ENCODE measurements at places on chromosomes 2 and 18. TPM values are rescaled to one million over a fixed set of nuclear protein-coding genes. Genes with fewer than 3 reads are reported as not detected.

- H3K27ac ChIP-seq = no peak overlapping the region
- no peak for DNase-seq
- no peak overlapping the region for H3K4me3 ChIP-seq
- peaks cover 8% of the 10 kb centered on the region for H3K4me1 ChIP-seq
Measured at GRCh38 chr2:20766798-20767644, 55.9 kb downstream of the LDAH start.

DNA sequence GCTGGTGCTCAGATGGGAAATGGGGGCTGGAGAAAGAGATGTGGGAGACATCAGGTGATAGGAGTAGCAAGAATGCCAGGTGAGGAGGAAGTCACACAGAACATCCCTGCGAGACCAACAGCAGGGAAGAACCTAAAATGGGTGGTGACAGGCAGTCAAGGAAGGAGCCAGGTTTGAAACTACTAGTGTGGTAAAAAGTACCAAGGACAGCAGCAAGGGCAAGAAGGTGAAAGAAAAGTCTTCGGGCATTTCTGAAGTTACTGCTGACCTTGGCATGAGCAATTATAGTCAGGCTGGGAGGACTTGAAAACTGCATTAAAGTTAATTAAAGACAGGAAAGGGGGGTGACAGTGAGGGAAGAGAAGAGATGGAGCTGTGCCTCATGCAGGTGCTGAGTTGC lies 410.4 kb downstream of the RAD51AP2 start:
- H3K27me3 ChIP-seq = no peaks in the 10 kb centered on the region
- peaks cover 11% of the 10 kb centered on the region for H3K4me1 ChIP-seq
- DNase-seq = no peak
- H3K27ac ChIP-seq = no peak overlapping the region
- no peak overlapping the region for H3K4me3 ChIP-seq

- H3K27me3 ChIP-seq = no peaks in the 10 kb centered on the region
- no peaks in the 10 kb centered on the region for H3K4me1 ChIP-seq
- H3K36me3 ChIP-seq = no peaks in the 10 kb centered on the region
Measured at GRCh38 chr2:7333960-7334493, 416.8 kb downstream of the RNF144A start.

DNA sequence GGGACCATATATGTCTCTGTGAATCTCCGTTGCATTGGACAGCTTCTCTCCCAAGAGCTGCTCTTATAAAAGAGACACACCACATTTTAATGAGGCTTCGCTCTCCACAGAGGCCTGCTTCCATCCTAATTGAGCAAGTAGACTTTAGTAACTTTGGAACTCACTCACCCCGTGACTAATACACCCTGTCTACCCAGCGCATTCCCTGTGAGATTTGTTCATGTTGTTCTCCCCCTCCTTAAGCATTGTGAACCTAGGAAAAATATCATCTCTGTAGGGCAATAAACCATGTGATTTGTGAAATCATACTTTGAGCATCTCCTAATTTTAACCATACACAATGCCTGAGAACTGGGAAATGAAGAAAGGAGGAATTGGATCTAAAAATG lies 56.9 kb downstream of the MCFD2 start:
- H3K4me3 ChIP-seq = no peak overlapping the region
- H3K27me3 ChIP-seq = no peaks in the 10 kb centered on the region
- no peak overlapping the region for H3K27ac ChIP-seq
- H3K4me1 ChIP-seq = no peaks in the 10 kb centered on the region
- DNase-seq = no peak
- H3K36me3 ChIP-seq = no peaks in the 10 kb centered on the region

- H3K4me3 ChIP-seq = no peak overlapping the region
- no peaks in the 10 kb centered on the region for H3K4me1 ChIP-seq
- H3K27me3 ChIP-seq = no peaks in the 10 kb centered on the region
- H3K27ac ChIP-seq = no peak overlapping the region
Measured at GRCh38 chr2:67797801-67798540, 264.8 kb downstream of the C1D start.

- peaks cover 4% of the 10 kb centered on the region for H3K27me3 ChIP-seq
- no peaks in the 10 kb centered on the region for H3K4me1 ChIP-seq
- no peak overlapping the region for H3K4me3 ChIP-seq
- DNase-seq = no peak
- peaks cover 4% of the 10 kb centered on the region for H3K36me3 ChIP-seq
Measured at GRCh38 chr2:26396734-26397298, 4.9 kb upstream of the DRC1 start.

GRCh38 chr2:77046339-77046738 lies 475.8 kb downstream of the LRRTM4 start:
- H3K27ac ChIP-seq = no peak overlapping the region
- no peaks in the 10 kb centered on the region for H3K27me3 ChIP-seq
- no peak overlapping the region for H3K4me3 ChIP-seq
- no peaks in the 10 kb centered on the region for H3K4me1 ChIP-seq

GRCh38 chr2:224594840-224595239 lies 9.7 kb upstream of the CUL3 start:
- H3K36me3 ChIP-seq = no peaks in the 10 kb centered on the region
- DNase-seq = no peak
- no peak overlapping the region for H3K27ac ChIP-seq
- H3K4me1 ChIP-seq = no peaks in the 10 kb centered on the region

DNA sequence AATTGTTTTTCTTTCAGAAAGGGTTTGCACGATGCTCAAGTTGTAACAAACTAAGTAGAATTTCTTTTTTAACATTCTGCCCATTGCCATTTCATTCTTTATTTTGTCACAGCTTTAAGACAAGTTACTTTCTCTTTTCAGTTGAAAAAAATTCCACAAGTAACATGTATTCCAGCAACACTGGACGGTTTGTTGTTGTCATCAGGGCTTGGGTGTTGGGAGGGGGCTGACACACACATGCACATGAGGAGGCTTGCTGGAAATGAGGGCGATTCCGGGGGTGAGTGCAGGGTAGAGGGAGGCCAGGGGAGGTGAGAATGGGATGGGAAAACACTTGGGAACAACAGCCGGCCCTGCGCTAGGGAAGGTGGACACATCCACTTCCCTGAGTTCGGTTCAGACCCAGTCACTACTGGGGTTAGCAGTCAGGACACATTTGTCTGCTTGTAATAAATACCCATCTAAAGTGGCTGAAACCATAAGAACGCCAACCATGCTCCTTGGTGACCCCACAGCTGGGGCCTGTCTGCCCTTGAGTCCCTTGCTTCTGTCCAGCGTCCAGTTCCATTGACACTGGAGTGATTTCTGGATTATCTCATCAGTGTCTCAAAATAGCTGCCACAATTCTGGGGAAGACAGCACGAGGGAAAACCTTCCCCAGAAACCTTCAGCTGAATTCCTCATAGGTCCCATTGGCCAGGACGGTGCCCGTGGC lies 141.8 kb upstream of the BCL2L11 start:
- no peaks in the 10 kb centered on the region for H3K4me1 ChIP-seq
- no peaks in the 10 kb centered on the region for H3K27me3 ChIP-seq

DNA sequence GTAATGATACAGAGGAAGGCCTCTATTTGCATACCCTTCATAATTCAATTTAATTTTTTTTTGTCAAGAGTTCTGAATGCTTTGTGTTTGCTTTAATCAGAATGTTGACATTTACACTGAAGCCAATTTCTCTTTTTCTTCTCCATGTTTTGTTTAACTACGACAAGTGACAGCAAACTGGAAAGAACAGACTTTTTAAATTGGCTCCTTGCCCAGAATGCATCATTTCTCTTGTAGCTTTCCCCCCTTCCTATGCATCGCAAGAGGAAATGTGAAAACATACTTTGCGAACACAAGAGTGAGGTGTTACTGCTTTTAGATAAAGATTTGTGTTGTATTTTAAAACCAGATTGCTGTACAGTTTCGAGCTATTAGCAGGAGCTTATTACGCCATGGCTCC lies 955.2 kb upstream of the CELF4 start:
- H3K4me1 ChIP-seq = no peaks in the 10 kb centered on the region
- no peaks in the 10 kb centered on the region for H3K27me3 ChIP-seq
- H3K4me3 ChIP-seq = no peak overlapping the region
- H3K27ac ChIP-seq = no peak overlapping the region

DNA sequence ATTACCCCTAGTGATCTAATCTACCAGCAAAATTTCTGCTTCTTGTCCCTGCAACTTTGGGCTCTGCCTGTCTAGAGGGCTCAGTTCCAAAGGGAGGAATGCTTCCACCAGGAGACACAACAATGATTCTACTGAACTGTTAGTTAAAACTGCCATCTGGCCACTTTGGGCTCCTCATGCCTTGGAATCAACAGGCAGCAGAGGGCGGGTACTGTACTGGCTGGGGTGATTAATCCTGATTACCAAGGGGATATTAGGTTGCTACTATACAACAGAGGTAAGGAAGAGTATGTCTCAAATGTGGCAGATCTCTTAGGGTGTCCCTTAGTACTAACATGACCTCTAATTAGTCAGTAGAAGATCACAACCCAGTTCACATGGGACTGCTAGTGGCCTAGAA lies 21.4 kb downstream of the HADHA start:
- peaks cover 57% of the 10 kb centered on the region for H3K36me3 ChIP-seq
- no peak overlapping the region for H3K4me3 ChIP-seq
- H3K27me3 ChIP-seq = no peaks in the 10 kb centered on the region
- H3K27ac ChIP-seq = no peak overlapping the region

DNA sequence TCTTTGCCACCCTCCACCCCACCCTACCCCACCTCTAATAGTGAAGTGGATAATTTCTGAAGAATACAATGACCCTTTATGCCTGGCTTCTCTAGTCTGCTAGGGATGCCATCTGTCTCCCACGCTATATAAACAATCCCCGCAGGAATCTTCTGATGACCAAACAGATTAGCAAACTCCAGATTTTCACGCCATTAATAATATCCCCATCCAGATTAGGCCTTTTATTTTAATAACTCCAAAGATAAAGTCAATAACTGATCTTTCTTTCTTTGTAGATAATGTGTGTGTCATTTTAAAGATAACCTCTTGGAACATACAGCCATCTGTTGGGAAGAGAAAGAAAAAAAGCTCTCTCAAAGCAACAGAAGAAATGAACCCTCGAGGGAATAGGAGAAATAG lies 47.9 kb upstream of the CCDC150 start:
- H3K4me3 ChIP-seq = no peak overlapping the region
- no peak overlapping the region for H3K27ac ChIP-seq
- H3K27me3 ChIP-seq = peaks cover 60% of the 10 kb centered on the region
- H3K36me3 ChIP-seq = no peaks in the 10 kb centered on the region

BCL2 gene
- 144 TPM for total RNA-seq

LYG2 gene
- not detected for total RNA-seq

RUFY4 gene
- not detected for total RNA-seq

CHST9 gene
- not detected for total RNA-seq

EPB41L3 gene
- 0.57 TPM for total RNA-seq

TBR1 gene
- total RNA-seq = not detected

DAPL1 gene
- total RNA-seq = not detected
